Endodermal cell (in vitro differentiated cells): ENCODE measurements at places on chromosomes 1 and 21. TPM values are rescaled to one million over a fixed set of nuclear protein-coding genes. Genes with fewer than 3 reads are reported as not detected.

DNA sequence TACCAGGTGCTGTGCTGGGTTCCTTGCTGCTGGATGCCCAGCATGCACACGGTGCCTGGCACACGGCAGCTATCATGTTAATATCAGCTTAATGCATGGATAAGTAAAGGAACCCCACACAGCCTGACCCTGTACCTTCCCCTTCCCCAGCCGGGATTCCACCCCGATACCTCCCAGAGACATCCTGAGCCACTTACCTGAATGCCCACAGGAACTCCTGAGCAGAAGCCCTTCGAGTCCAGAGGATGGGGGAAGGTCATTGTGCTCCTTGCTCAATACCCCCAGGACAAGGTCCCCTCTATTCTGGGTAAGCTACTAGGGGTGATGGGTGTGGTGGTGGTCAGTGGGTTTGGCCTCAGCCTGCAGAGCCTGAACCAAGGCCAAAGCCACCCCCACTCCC is 1.4 kb downstream of the FAM131C start:
- no peaks in the 10 kb centered on the region for H3K36me3 ChIP-seq
- H3K4me3 ChIP-seq, result no peak overlapping the region
- H3K27me3 ChIP-seq, result peaks cover 30% of the 10 kb centered on the region
- no peak overlapping the region for H3K27ac ChIP-seq
- DNase-seq, result no peak

- no peaks in the 10 kb centered on the region for H3K4me1 ChIP-seq
- no peak overlapping the region for H3K4me3 ChIP-seq
- no peaks in the 10 kb centered on the region for H3K36me3 ChIP-seq
- peak overlapping the region; percentile 59 for H3K27ac ChIP-seq
- no peak for DNase-seq
Observed at GRCh38 chr1:219264561-219264960, 90.9 kb downstream of the LYPLAL1 start.

Gene PLA2G2A
- not detected in 3 replicates for total RNA-seq

- no peak for DNase-seq
- H3K4me1 ChIP-seq, result peaks cover 9% of the 10 kb centered on the region
- H3K27ac ChIP-seq, result no peak overlapping the region
- H3K36me3 ChIP-seq, result no peaks in the 10 kb centered on the region
- peaks cover 69% of the 10 kb centered on the region for H3K27me3 ChIP-seq
Observed at GRCh38 chr1:41362749-41363590, 1.7 kb downstream of the FOXO6 start.

Gene HES5
- total RNA-seq, result not detected in 3 replicates

GRCh38 chr1:203361945-203362719 is 11.2 kb upstream of the FMOD start:
- DNase-seq, result no peak
- H3K27me3 ChIP-seq, result no peaks in the 10 kb centered on the region
- H3K4me3 ChIP-seq, result no peak overlapping the region
- peaks cover 24% of the 10 kb centered on the region for H3K4me1 ChIP-seq
- H3K27ac ChIP-seq, result peak overlapping the region; percentile 21

Gene A3GALT2
- total RNA-seq, result not detected in 2 replicates

Gene WNT2B
- total RNA-seq, result 0.35 to 0.51 TPM (median 0.40 TPM) in 3 replicates

Gene ASTN1
- total RNA-seq, result 0.31 to 0.57 TPM (median 0.42 TPM) in 3 replicates

Gene MAB21L3
- total RNA-seq, result 0.23 TPM in 1 of 3 replicates, not detected in the others

Gene CCSAP
- total RNA-seq, result 10.9 to 31.6 TPM (median 11.7 TPM) in 3 replicates
